Ecto neural progenitor cell (in vitro differentiated cells): ENCODE measurements at places on chromosomes 1 and 21.
A peak's percentile ranks its signal among the peaks of the same experiment; 100 is the strongest.

GRCh38 chr1:168582688-168583336, 6.4 kb downstream of the XCL1 start:
- no peak for DNase-seq

DNA sequence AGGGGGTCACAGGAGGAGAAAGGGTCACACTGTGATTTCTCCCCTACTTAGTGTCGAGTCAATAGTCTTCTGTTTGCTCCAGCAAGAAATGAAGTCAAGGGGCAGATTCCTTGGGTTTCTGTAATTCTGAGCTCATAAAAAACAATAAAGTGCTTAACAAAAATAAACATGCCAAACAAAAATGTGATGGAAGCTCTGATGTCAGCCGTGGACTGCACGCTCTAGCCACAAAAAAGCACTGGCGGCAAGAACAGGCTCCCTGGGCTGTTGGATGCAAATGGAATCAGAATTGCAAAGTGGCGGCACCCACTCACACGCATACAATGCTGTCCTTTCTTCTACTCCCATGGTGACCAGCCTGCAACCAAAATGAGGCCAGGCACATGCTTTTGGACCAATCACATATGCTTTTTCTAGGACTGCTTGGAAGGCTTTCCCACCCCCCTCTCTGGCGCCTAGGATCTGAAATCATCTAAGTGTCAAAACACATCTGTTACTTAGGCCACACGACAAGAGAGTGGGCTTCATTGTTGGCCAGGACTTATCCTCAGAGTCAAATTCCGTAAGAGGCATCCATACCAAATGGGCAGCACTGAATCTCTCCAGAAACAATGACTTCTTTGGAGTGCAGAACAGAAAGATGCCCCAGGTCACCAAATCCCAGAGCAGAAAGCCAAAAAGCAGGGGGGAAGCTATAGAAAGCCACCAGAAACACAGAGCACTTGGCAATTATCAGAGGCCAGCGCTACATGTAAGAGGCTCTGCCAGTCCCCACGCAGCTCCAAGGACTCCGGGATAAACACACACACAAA, 9.2 kb downstream of the C1orf198 start:
- no peak for DNase-seq

DNA sequence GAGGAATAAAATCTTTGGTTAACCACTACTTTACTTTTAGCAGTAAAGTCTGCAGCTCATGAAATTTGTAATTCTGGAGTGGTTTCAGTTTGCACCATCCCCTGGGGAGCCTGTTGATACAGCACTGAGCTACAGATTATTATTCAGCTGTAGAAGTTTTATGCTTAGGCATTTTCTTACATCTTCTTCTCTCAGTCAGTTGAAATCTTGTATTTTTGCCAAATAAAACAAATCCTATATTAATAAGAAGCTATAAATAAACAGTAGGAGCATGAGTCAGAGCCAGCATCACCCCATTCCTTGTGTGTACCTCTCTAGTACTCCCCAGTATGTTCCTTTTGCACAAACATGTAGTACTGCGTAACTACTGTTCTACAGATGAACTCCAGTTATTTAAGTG, 118.9 kb downstream of the ATF6 start:
- DNase-seq: no peak

DNA sequence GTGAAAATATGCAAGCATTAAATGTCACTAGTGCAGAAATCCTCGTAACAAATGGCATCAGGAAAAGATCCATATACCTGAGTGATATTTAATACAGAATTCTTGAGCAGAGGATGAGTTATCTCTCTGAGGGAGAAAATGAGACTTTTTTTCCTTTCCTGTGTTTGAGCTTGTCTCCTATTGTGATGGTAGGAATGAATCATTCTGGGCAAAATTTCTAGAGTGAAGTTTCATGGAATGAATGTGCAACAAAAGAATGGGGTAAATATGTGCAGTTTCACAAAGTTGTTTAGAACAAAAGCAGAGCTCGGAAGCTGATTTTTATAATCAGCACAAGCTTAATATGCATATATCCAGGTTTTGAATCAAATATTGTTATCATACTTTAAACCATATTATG, 4.6 kb downstream of the CTPS1 start:
- no peak for DNase-seq

DNA sequence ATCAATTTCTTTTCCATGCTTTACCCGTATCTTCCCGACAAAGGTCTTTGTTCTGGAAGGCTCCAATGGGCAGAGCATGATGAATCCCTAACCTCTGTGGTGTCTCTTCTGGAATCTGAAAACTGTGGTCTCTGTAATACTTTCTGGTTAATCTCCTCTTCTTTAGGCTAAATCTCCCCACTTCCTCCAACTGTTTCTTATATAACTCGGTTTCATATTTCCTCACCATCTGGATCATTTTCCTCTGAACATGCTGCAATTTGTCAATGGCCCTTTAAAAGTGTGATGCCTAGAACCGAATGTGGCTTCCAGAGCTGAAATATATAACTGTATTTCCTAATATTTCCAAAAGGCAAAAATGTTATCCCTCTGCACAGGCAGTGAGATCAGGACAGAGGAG, 66.1 kb downstream of the ALG14 start:
- no peak for DNase-seq

GRCh38 chr1:96360036-96360795, 361.4 kb upstream of the PTBP2 start:
- DNase-seq: no peak

- no peak for DNase-seq
These were observed 254.3 kb downstream of the PTPRC start for GRCh38 chr1:198893141-198893540.

DNA sequence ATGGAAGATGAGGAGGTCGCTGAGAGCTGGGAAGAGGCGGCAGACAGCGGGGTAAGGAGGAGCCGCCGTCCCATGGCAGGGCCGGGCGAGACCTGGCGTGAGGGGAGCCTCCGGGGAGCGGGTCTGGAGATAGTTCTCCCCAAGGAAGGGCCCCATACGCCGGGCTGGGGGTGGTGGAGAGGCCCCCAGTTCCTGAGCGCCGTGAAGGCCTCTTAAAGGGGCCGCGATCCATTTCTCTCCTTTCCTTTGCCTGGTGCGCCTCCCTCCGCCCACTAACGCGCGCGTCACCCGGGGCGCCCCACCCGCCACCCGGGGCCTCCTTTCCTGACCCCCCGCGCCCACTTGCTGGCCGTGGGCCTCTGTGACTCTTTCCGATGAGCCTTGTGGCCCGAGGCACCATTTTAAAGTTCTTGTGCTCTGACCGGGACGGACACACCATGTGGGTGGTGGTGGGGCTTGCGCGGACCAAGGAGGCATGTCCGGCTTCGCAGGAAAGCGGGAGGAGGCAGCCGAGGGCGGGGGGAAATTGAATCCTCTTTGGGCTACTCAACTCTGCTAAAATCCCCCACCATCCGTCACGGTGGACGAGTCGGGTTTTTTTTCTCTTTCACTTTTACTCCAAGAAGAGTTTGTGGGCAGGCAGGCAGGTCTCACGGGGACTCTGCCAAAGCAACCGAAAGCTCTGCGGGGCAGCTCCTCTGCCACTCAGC, 371 bp downstream of the SZRD1 start:
- DNase-seq: peak; percentile 87

DNA sequence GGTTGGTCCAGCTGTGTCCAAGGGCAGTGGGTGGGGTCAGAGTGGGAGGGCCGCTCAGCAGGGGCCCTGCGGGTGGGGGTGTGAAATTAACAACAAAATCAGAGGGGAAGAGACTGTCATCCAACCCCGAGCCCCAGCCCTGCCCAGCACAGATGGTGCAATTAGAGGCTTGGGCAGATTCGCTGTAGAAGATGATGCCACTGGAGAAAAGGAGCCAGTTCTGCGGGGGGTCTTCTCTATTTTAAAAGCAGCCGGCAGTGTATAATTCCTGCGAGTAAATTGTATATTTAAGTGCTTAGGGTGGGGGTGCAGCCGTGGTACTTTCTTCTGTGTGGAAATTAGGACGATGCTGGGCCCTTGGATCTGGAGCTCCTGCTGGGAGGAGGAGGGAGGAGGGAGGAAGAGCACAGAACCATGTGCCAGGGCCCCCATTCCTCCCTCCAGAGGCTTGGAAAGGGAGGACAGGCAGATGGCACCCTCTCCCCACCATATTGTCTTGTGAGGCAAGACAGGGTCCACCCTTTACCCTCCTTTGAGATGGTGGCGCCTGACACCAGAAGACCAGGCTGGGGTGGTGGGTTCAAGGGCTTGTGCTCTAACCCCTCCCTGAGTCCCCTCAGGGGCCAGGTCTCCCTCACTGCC, 89.2 kb downstream of the ACTL8 start:
- no peak for DNase-seq

DNA sequence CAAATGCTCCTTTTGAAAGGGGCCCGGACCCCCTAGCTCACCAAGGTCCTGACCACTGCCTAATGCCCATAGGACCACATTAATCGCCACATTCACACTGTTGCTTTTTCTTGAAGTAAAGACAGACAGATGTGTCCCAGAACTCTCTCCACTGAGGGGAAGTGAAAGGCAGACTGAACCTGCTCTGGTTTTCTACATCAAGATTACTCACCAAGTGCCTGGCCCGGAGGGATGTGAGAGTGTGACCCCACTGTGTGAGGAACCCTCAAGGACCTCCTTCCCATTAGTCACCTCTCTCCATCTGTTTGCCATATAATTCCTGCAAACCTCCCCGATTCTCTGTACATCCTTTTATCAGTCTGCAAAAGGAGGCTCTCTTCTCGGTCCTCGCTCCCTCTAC, 381.5 kb downstream of the OMA1 start:
- DNase-seq: no peak
